ENCODE measurements at places on chromosomes 1 and 21.
A peak's percentile ranks its signal among the peaks of the same experiment; 100 is the strongest.

DNA sequence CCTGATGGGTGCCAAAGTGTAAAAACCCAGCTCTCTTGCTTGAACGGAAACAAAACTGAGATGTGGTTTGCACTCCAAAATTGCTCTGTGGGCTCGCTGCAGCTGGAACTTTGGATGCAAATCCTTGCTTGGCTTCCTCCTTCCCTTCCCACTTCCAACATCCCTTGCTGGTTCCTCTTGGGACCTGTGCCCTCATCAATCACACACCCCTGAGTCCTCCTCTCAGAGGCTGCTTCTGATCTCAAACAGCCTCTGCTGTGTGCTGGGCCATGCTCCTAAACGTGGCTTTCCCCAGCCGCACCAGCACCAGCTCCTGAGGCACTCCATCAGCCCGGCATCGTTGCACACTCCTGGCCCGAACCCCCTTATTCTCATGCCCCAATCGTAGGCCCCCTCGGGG, 124.3 kb upstream of the RAB4A start:
- H3K36me3 ChIP-seq, result no peaks in the 10 kb centered on the region
- no peak for DNase-seq
- no peak overlapping the region for H3K4me3 ChIP-seq

- H3K4me3 ChIP-seq, result no peak overlapping the region
- no peaks in the 10 kb centered on the region for H3K27me3 ChIP-seq
- peaks cover 27% of the 10 kb centered on the region for H3K4me1 ChIP-seq
Measured at GRCh38 chr1:158019171-158019868, 25.9 kb downstream of the KIRREL1 start.

GRCh38 chr1:115314765-115315164, 23.3 kb downstream of the NGF start:
- peak overlapping the region; percentile 19 for H3K27ac ChIP-seq
- H3K27me3 ChIP-seq, result no peaks in the 10 kb centered on the region
- H3K4me3 ChIP-seq, result no peak overlapping the region
- no peaks in the 10 kb centered on the region for H3K36me3 ChIP-seq
- no peaks in the 10 kb centered on the region for H3K4me1 ChIP-seq
- DNase-seq, result no peak

DNA sequence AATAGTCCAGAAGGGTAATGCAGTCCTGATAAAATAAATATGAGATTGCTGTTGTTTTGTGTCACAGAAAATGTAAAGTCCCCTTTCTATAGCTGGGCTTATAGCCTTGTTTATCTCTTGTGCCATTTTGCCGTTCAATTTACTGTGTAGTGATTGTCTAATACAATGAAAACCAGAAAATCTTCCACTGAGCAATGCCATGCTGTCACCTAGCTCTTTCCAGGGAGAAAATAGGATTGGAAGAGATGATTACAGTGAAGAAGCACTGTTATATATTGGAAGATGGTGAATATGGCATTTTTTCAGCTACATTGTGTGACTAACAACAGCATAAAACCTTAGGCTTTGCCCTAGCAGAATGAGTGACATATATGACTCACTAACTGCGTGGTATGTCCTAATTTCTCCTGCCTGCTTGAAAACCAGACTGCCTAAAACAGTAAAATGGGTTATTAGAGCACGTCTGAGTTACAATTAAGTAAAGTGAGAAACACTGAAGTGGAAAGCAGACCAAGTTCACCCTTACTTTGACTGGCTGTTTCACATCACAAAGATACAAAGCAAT, 332.4 kb upstream of the ZP4 start:
- no peak overlapping the region for H3K27ac ChIP-seq
- no peaks in the 10 kb centered on the region for H3K4me1 ChIP-seq
- H3K36me3 ChIP-seq, result no peaks in the 10 kb centered on the region
- no peaks in the 10 kb centered on the region for H3K27me3 ChIP-seq

DNA sequence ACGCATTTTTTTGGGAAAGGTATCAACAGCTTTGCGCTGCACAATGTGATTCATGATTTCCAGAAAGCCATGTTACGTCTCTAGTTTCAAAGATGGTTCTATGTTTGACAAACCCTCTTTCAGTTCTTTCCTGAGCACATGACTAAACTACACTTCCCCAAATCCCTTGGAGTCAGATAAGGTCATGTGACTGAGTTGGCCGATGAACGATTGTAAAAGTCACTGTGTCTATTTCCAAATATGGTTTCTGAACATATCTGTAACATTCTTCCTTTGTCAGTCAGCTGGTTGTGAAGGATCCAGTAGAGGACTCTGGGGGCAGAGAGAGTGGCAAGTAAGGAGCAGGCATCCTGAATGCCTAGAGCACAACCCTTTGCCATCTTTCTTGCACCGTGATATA, 35.4 kb downstream of the TMPRSS15 start:
- no peaks in the 10 kb centered on the region for H3K27me3 ChIP-seq
- DNase-seq, result no peak
- no peak overlapping the region for H3K27ac ChIP-seq
- no peak overlapping the region for H3K4me3 ChIP-seq
- no peaks in the 10 kb centered on the region for H3K36me3 ChIP-seq

DNA sequence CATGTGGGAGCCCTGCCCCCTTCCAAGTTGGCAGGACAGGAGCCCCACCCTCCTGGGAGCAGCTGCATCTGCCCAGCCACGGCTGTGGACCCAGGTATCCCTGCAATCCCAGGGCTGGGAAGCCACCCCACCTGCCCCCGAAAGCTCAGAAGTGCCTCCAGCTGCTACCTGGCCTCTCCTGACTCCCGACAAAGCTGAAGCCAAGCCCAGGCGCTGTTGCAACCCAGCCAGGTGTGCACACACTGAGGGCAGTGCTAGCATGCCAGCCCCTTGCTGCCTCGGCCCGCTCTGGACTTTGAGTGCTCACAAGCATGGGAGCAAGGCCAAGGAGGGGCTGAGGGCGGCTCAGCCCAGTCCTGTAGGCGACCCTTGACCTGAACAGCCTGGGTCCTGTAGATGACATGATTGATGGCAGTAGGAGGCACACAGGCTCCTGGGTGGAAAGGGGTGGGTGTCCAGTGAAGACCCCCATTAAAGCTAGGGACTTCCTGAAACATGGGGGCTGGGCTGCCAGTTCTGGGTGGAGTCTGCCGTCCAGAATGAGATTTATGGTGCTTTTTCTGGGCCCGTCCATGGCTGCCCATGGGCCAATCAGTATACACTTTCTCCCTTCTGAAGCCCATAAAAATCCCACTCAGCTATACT, 2.8 kb upstream of the SSU72 start:
- H3K27me3 ChIP-seq, result no peaks in the 10 kb centered on the region
- DNase-seq, result no peak
- peaks cover 15% of the 10 kb centered on the region for H3K4me1 ChIP-seq
- no peak overlapping the region for H3K4me3 ChIP-seq
- H3K27ac ChIP-seq, result no peak overlapping the region

GRCh38 chr1:226823643-226824042, 46.8 kb upstream of the PSEN2 start:
- no peaks in the 10 kb centered on the region for H3K36me3 ChIP-seq
- no peak for DNase-seq
- H3K27me3 ChIP-seq, result no peaks in the 10 kb centered on the region

- no peak overlapping the region for H3K27ac ChIP-seq
- no peak for DNase-seq
- peaks cover 32% of the 10 kb centered on the region for H3K4me1 ChIP-seq
- no peaks in the 10 kb centered on the region for H3K27me3 ChIP-seq
- no peak overlapping the region for H3K4me3 ChIP-seq
Measured at GRCh38 chr21:43644071-43644470, 15.2 kb downstream of the HSF2BP start.

- no peak for DNase-seq
- H3K4me1 ChIP-seq, result no peaks in the 10 kb centered on the region
- H3K27me3 ChIP-seq, result no peaks in the 10 kb centered on the region
- no peaks in the 10 kb centered on the region for H3K36me3 ChIP-seq
- no peak overlapping the region for H3K27ac ChIP-seq
- H3K4me3 ChIP-seq, result no peak overlapping the region
Measured at GRCh38 chr1:12658531-12659453, 14.9 kb downstream of the AADACL4 start.

- no peak overlapping the region for H3K4me3 ChIP-seq
- no peak overlapping the region for H3K27ac ChIP-seq
- no peak for DNase-seq
- H3K36me3 ChIP-seq, result no peaks in the 10 kb centered on the region
- H3K27me3 ChIP-seq, result peaks cover under 1% of the 10 kb centered on the region
Measured at GRCh38 chr1:3386205-3387002, 68.1 kb upstream of the ARHGEF16 start.

GRCh38 chr1:185479796-185480195, 162.8 kb upstream of the IVNS1ABP start:
- DNase-seq, result no peak
- H3K36me3 ChIP-seq, result no peaks in the 10 kb centered on the region
- H3K27ac ChIP-seq, result no peak overlapping the region
- H3K27me3 ChIP-seq, result no peaks in the 10 kb centered on the region

DNA sequence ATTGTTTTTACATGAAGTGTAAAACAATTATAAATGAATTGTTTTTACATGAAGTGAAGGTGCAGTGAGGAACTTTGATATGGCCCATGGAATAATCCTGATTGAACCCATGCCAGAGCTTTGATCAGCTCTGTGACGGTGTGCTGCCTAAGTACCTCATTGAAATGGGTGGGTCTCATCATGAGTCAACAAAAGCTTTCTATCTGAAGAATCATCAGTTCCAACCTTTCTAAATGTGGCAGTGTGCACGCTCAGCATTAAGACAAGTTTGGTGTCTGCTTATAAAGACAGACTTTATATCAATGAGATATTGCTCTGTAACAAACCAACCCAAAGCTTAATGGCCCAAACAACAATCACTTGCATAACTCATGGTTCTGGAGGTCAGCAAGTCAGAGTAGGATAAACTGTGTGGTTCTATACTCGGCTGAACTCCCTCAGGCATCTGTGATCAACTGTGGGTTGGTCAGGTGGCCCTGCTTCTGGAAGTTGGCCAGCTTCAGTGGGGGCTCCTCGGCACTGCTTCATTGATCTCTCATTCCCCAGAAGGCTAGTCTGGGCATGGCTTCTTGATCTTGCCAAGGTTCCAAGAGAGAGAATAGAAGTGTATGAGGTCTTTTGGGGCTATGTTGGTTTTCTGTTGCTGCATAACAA, 258.0 kb downstream of the LTN1 start:
- no peak overlapping the region for H3K4me3 ChIP-seq
- H3K36me3 ChIP-seq, result no peaks in the 10 kb centered on the region

DNA sequence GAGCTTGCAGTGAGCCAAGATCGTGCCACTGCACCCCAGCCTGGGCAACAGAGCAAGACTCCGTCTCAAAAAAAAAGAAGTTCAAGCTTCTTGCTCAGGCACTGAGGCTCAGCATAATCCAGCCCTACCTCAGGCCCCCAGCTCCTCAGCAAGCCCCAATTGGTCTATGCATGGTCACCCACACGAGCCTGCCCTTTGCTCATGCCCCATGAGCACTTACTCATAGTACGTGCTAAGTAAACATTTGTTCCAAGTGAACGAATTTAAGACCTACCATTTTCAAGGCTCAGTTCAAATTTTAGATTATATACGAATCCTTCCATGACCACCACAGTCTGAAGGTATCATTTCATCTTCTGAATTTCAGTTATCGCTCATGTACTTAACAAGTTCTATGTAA, 4.3 kb downstream of the PDZK1 start:
- no peak overlapping the region for H3K27ac ChIP-seq
- no peak overlapping the region for H3K4me3 ChIP-seq

DNA sequence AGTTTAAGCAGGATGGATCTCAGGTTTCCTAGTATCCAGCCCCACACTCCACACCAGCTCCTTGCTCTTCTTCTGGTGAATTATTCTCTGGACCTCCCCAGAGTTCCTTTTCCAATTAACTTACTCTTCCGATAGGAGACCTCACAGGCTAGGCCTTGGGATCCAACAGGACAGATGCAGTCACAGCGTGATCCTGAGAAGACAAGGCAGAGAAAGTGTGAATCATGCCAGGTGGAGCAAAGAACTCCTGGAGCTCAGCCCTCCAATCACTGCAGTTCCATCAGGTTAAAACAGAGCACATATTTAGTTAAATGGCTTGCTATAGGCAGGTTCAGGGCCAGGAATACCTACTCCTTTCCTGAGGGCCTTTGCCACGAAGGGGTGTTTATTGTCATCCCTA, 34.1 kb downstream of the C8B start:
- H3K4me3 ChIP-seq, result no peak overlapping the region
- no peak for DNase-seq
- no peaks in the 10 kb centered on the region for H3K4me1 ChIP-seq

DNA sequence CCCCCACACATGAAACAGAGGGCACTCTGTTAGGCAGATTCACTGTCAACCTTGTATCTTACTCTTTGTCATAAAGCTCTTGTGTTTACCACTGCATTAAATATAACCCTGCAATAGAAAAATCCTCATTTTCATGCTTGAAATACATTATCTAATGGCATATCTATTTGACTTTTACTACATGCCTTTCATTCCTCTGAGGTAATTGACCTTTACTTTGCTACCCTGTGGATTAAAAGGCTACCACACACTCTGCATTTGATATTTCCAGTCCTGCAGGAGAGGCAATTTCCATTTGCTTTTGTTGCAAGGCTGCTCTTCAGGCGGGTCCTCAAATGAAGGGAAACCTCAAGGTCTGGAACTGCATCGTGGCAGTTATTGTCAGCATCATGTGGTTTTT, 238.0 kb downstream of the NTNG1 start:
- no peak overlapping the region for H3K27ac ChIP-seq
- no peaks in the 10 kb centered on the region for H3K4me1 ChIP-seq
- H3K4me3 ChIP-seq, result no peak overlapping the region
- DNase-seq, result no peak
- H3K36me3 ChIP-seq, result no peaks in the 10 kb centered on the region
- H3K27me3 ChIP-seq, result no peaks in the 10 kb centered on the region

- no peak overlapping the region for H3K27ac ChIP-seq
- H3K4me1 ChIP-seq, result no peaks in the 10 kb centered on the region
Measured at GRCh38 chr1:230215529-230215928, 148.5 kb downstream of the GALNT2 start.

GRCh38 chr1:35589516-35590427, 16.7 kb downstream of the TFAP2E start:
- H3K27ac ChIP-seq, result no peak overlapping the region
- no peak overlapping the region for H3K4me3 ChIP-seq
- H3K27me3 ChIP-seq, result no peaks in the 10 kb centered on the region
- H3K4me1 ChIP-seq, result no peaks in the 10 kb centered on the region
- H3K36me3 ChIP-seq, result no peaks in the 10 kb centered on the region

- H3K4me1 ChIP-seq, result peaks cover 4% of the 10 kb centered on the region
- DNase-seq, result no peak
- no peaks in the 10 kb centered on the region for H3K36me3 ChIP-seq
- H3K27me3 ChIP-seq, result no peaks in the 10 kb centered on the region
- no peak overlapping the region for H3K27ac ChIP-seq
Measured at GRCh38 chr1:13970631-13971247, 270.8 kb downstream of the PRDM2 start.

GRCh38 chr1:84632673-84633434, 57.4 kb downstream of the SSX2IP start:
- H3K36me3 ChIP-seq, result no peaks in the 10 kb centered on the region
- no peaks in the 10 kb centered on the region for H3K27me3 ChIP-seq
- peaks cover 12% of the 10 kb centered on the region for H3K4me1 ChIP-seq

DNA sequence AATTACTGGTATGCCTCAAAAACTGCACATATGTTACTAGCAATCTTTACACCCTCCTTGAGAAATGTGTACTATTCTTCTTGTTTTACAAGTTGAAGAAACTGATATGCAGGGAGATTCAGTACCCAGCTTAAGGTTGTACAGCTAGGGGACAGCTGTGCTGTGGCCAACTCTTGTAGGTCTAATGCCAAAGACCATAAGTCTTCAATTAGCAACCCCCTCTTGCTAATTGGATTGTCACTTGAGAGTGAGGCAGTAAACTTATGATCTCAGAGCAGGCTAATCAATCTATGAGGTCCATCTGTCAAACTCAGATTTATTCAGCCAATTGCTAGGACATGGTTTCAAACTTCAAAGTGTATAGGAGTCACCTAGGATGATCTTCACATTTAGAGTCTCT, 492.0 kb upstream of the USP24 start:
- DNase-seq, result no peak
- H3K4me1 ChIP-seq, result peaks cover 4% of the 10 kb centered on the region
- no peak overlapping the region for H3K27ac ChIP-seq
- H3K27me3 ChIP-seq, result no peaks in the 10 kb centered on the region
- H3K4me3 ChIP-seq, result no peak overlapping the region
